ENCODE measurements at places on chromosomes 11 and 22.

GRCh38 chr11:9741260-9741659, 77.4 kb downstream of the SWAP70 start:
- DNase-seq: no peak

DNA sequence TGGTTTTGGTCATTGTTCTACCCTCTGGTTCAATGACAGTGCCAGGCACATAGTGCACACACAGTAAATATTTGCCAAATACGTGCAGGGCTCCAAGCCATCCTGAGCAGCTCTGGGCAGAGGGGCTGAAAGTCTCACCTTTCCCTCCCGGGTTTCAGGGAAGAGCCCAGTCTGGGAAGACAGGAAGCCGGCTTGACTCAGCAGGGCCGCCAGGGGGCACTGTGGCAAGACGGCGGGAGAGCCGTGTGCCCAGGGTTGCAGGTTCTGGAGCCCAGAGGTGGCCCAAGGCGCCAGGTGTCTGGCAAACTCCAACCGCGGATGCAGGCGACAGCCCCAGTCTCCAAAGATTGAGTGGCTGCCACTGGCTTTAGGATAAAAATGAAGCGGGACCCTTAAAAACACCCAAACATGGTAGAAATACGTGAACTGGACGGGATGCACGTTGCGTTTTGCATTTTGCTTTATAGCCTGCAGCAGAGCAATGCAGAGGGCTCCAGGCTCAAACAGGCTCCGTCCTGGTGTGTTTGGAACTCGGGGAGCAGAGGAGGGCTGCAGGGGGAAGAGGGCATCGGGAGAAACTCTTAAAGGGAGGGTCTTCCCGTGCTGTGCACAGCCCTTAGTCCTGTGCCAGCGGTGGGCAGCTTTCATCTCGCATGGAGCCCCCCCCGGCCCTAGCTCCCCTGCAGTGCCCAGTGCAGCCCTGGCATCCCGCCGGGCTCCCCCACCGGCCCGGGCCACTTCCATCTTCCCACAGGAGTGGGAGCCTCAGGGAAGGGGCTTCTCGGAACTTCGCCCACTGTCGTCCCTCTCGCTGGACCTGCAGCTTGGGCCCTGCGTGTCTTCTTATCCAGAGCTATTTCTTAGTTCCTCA, 10.7 kb downstream of the KRTAP5-5 start:
- DNase-seq: peak; percentile 78

DNA sequence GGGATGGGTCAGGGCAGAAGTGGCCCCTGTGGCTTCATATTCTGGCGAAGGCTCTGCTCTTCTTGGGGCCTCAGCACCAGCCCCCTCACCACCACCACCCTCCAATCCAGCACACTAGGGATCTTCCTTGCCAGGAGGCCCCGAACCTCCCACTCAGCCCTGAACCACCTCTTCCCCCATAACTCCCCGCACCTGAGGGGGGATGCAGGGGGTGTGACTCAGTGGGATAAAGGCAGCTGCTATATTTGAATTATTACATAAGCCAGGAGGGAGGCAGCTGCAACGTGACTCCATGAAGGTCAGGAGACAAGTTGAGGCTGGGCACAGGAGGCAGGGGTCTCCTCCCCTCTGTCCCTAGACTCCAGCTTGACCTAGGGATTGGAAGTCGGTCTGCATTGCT, 5.6 kb upstream of the PDE2A start:
- no peak for DNase-seq

DNA sequence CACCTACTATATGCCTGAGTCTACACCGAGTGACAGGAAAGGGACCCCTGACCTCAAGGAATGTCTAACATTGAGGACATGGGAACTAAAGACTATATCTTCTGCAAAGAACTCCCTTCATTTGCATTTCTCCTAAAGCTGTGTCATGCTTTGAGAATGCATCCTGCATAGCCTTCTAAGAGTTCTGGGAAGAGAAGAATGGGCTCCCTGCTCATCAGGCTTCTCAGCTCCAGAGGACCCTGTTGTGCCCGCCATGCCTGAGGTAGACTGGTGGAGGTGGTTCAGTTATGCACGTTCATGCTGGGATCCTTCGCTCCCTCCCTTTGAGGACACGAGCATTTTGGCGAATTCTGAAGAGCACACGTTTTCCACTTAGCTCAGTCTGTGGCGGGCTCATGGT, 63.3 kb downstream of the GRIK4 start:
- DNase-seq: no peak

- no peak for DNase-seq
These were observed 18.3 kb upstream of the TMEM41B start for GRCh38 chr11:9332655-9333054.

GRCh38 chr11:76321820-76322524, 59.0 kb downstream of the THAP12 start:
- no peak for DNase-seq

- DNase-seq: peak; percentile 81
These were observed 3.4 kb downstream of the PTGDR2 start for GRCh38 chr11:60852117-60852981.

DNA sequence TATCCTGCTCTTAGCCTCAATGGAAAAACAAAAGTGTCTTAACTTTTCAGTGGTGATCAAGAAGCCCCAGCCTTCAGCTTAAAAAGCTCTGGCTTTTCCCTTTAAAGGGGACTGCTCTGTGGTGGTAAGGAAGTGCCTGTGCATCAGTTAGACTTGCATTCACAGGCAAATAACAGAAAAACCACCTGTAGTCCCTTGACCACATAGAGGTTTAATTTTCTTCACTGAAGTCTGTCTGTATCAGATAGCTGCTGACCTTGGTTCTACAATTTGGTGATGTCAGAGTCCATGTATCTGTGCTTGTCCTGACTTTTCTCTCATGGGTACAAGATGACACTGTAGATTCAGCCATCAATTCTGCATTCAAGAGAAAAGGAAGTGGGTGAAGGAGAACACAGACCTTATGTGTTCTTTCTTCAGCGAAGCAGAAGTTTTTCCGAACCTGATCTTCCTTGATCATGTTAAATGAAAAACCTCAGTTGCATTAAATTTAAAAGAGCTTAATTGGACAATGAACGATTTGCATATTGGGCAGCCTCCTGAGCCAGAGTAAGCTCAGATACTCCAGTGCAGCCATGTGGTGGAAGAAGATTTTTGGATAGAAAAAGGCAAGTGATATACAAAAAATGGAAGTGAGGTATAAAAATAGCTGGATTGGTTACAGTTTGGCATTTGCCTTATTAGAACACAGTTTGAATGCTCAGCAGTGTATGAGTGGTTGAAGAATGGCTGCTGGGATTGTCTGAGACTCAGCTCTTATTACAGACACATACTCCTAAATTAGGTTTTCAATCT, 43.2 kb upstream of the RDX start:
- no peak for DNase-seq

DNA sequence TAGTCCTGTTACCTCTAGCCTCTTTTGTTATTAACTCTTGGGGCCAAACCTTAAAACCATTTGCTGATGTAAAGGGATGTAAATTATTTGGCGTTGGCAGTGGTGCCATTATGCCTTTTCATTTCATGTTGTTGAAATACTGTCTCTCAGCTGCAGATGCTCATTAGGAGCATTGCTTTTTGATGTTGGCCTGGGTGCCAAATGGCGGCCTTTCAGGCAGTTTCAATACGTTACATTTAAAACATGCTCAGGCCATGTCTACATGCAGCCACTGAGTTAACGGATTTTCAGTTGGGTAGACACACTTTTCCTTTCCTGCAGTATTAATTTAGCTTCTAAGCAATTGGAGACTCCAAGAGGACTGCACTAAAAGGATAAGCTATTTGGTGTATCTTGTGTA, 5.3 kb downstream of the NCAM1 start:
- DNase-seq: no peak

DNA sequence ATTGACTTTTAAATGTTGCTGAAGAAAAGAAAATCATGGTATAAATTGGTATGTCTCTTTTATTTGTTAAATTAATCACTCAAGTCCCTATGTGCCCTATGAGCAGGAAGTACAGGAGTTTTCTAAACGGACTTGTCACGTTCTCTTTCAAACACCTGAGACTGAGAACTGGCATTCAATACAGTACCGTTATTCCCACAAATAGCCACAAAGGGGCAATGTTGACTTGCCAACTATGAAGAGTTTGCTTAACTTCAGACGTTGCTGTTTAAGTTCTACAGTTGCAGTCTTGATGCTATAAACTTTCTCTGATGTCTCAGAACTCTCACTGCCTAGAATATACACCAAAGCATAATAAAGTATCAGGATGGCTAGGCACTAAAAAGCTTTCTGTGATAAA, 7.6 kb downstream of the OR56A1 start:
- peak; percentile 37 for DNase-seq

- peak; percentile 51 for DNase-seq
These were observed 311.0 kb downstream of the BUD13 start for GRCh38 chr11:116461789-116462188.

- DNase-seq: no peak
These were observed 257.5 kb upstream of the FAT3 start for GRCh38 chr11:91967026-91967690.

DNA sequence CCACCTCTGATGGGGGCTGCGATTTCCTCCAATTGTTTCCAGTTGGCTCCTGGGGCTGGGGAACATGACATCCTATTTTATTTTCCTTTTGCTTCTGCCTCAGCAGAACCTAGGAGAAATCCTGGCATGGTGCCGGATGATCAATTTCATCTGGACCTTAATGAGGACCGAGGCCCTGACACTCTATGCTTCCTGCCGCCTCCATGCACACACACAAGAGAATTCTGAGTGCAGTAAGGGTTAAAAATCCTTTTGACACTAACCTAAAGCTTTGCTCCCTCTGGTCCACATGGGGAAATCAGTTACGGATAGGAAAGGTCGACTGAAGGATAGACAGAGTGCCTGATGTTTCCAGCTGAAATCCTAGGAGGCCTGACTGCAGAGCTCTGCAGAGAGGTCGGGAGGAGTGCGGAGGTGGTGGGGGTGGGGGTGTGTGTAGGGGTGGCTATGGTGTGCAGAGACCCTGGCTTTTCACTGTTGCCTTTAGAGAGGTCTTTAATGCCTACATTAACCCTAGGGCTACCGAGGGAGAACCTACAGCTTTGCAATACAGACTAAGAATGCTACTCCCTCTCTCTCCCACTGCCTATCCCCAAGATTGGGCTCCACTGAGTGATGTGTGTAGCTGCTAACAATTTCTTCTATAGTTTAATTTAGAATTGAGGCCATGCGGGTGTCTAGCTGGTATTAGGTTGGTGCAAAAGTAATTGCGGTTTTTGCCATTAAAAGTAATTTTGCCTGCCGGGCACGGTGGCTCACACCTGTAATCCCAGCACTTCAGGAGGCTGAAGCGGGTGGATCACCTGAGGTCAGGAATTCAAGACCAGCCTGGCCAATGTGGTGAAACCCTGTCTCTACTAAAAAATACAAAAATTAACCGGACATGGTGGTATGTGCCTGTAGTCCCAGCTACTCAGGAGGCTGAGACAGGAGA, 53.6 kb upstream of the INCENP start:
- DNase-seq: no peak

DNA sequence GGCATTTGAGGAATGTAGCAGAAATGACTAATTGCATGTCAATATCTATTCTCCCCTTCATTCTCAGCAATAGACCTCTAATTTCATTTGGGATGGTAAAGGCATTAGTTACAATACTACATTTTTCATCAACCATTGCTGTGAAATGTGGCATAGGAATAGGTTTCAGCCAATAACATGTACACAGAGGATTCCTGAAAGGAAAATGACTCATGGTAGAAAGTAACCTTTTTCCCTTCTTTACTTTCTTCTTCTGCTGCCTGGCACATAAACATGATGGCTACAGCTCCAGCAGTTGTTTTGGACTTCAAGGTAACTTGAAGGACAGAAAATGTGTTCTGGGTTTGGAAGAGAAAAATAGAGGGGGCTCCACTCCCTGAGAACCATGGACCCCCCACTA, 231.8 kb upstream of the CTSC start:
- DNase-seq: no peak

DNA sequence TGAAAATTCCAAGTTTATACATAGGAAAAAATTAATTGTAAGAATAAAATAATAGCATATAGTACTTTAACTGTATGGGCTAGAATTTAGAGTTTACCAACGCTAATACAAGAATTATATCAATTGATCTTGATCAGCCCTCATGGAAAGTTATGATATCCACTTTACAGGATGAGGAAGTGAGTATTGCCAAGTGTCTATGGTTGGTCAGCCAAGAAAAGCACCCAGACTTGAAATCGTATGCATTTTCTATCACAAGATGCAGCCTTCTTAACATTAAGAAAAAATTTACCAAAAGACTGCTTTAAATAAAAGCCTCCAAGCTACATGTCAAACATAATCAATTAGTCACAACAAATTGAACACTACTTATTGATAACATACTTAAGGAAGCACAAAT, 53.0 kb downstream of the DDI1 start:
- no peak for DNase-seq

DNA sequence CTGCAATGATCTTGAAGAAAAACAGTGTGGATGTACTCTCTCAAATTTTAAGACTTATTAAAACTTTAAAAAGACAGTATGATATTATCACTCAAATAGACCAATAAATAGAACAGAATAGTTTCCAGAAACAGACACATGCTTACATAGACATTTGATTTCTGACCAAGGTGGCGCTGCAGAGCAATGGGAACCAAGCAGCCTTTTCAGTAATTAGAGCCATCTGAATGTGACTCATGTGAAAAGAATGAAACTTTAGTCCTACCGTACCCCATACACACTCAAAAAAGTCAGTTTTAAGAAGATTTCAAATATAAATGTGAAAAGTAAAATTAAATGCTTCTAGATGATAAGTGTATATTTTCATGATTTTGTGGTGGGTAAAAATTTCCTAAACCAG, 74.2 kb upstream of the MS4A8 start:
- DNase-seq: peak; percentile 5

- no peak for DNase-seq
These were observed 384.6 kb downstream of the BUD13 start for GRCh38 chr11:116388146-116388545.

- DNase-seq: no peak
These were observed 148.1 kb upstream of the BLID start for GRCh38 chr11:122264121-122264520.

GRCh38 chr11:67270256-67271204, 4.3 kb downstream of the GRK2 start:
- DNase-seq: peak; percentile 62

DNA sequence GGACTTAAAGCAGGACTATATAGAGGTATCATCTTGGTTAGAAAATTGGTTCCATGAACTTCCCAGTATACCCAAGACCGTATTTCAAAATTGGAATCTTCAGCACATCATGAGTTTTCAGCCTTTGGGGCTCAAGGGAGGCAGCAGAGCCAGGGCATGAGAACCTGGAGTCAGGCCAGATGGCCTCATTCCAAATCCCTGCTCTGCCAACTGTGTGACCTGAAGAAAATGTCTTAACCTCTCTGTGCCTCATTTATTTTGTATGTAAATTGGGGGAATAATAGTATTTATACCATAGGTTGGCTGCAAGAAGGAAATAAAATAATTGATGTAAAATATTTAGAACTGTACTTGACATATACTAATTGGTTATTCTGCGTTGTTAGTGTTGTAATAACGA, 987.6 kb downstream of the TBC1D22A start:
- DNase-seq: no peak
